HS-5 (cell line): ENCODE measurements at places on chromosomes 13 and 19.

- DNase-seq, result no peak
Observed at GRCh38 chr13:78610381-78610883, 7.1 kb upstream of the POU4F1 start.

DNA sequence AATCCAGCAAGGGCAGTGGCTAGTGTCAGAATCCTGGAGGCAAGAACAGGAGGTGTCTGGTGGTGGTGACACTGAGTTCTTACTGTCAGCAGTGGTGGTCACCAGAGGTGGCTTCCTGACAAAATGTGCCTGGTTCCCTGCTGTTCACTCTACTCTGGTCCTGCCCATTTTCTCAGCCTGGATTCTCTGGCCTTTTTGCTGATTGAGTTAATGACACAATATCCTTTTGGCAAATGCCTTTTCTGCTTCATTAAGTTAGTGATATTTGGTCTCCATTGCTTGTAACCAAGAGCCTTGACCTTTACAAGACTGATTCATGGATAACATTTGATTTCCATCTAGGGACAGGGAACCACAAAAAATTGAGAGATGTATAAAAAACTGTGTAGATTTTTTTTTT, 51.1 kb downstream of the RFC3 start:
- no peak for DNase-seq

DNA sequence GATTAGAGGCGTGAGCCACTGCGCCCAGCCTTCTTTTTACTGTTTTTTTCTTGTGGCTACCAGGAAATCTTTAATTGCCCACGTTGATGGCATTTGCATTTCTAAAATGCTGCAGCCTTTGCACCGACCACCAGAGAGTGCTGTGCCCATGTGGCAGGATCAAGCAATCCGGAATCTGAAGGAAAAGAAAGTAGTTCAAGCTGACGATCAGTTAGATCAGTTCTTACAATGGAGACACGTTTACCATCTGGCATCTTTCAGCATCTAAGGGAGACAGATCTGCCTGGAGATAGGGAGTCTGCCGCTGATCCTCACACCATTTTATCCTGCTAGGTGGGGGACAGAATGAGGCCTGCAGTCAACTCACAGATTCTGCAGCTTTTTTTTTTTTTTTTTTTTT, 19.9 kb downstream of the TINCR start:
- DNase-seq, result no peak

DNA sequence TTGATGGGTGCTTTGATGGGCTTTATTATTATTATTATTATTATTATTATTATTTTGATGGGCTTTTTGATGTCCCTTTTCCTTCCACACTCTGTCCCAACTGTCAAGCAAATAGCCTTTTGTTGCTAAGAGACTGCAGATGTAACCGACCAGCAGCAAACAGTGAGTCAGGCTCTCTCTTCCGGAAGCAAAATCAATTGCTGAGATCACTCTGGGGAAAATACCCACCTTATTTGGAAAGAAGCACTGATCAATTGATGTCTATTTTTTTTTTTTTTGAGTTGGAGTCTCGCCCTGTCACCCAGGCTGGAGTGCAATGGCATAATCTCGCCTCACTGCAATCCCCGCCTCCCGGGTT, 2.9 kb downstream of the LDLR start:
- peak; percentile 62 for DNase-seq

- no peak for DNase-seq
Observed at GRCh38 chr13:113905018-113905417, 41.1 kb upstream of the GAS6 start.
